ENCODE measurements at places on chromosomes 5 and 9. TPM values are rescaled to one million over a fixed set of nuclear protein-coding genes. Genes with fewer than 3 reads are reported as not detected.

DNA sequence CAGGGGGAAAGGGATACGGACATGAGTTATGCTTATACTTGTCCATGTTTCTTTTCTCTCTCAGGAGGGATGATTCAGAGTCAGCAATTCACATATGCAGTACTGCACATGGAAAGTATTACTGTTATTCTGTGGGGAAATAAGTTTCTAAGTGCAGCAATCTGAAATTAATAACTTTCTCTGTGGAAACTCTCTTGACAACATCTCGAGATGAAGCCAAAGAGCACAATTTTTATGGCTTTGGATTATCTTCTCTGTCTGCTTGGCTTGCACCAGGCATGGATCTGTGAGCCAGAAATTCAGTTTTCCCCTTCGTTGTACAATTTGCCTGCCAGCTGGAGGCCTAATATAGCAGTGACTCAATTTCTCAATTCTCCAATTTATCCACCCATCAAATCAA is 2.5 kb upstream of the NDFIP1 start:
- DNase-seq, result peak; percentile 65

DNA sequence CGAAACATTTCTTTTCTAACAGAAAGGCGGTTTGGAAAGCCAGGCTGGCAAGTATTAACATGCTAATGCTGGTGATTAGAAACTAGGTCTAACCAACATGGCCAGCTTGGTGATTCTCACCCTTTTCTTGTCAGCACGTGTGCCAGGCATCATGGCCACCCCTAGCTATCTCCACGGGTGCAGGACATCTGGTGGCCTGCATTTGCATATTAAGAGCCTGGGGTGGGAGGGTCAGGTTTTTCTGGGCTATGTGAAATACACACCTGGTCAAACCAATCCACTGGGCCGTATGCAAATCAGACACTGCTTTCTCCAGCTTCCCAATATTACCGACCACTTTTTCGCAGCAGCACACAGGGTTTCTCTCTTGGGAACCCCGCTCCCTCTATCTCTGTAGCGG is 612.1 kb downstream of the PTPRD start:
- DNase-seq, result no peak

DNA sequence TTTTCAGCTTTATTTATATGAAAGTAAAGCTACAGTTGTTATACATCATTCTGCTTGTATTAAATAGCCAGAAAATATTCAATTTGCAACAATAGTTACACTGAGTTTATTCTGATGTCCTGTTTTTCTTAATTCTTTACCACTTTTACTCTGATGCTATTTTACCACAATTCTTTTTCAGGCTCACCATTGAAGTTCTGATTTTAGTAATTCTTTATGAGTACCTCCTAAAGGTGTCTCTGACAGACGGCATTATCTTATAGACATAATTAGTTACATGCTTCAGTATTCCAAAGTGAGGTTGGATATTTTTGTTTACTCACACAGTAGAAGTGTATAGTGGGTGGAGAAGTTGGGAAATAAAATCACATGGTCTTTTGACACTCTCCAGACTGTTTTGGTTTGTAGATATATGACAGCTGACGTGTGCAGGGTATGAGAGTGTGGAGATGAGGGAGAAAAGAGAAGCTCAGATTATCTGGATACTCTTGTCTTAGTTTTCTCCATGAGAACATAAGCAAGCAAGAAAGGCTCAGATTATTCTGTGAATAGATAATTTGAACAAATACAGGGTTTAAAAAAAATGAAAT is 97.4 kb downstream of the FBXO4 start:
- DNase-seq, result no peak

Gene ADAMTSL1
- 24.9 TPM for polyA plus RNA-seq

DNA sequence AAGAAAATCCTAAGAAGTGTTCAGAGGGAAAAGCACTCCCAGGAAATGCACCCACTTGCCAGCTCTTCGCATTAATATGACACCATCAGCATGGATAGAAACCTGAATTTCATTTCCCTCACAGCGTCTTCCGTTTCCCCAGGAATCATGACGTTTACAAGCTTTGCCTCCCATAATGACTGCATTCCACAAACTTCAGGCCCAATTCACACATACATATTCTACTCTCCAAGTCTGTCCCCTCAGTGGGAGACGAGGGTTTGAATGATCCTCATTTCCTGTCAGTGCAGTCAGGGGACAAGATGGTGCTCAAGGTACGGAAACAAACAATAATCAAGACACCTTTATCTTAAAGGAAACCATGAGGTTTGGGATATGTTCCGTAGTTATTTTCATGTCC is 44.9 kb upstream of the MAN2A1 start:
- no peak for DNase-seq

Gene ACER2
- 3.6 TPM for polyA plus RNA-seq
